ENCODE measurements at places on chromosomes 2 and 18. TPM values are rescaled to one million over a fixed set of nuclear protein-coding genes. Genes with fewer than 3 reads are reported as not detected.
A peak's percentile ranks its signal among the peaks of the same experiment; 100 is the strongest.

The GPR45 gene
- not detected for total RNA-seq

The POTEI gene
- not detected for total RNA-seq

The CROCC2 gene
- 0.12 TPM for total RNA-seq

The PRADC1 gene
- total RNA-seq, result 52.7 TPM

The PCARE gene
- not detected for total RNA-seq

The ASB18 gene
- total RNA-seq, result not detected

The IL37 gene
- 0.36 TPM for total RNA-seq

The CCDC85A gene
- total RNA-seq, result not detected

- DNase-seq, result no peak
Observed at GRCh38 chr2:77104554-77104953, 417.6 kb downstream of the LRRTM4 start.

GRCh38 chr2:232457121-232458011 is 1.4 kb downstream of the ALPI start:
- DNase-seq, result no peak

GRCh38 chr2:64525317-64525613 is 1.1 kb downstream of the AFTPH start:
- peak; percentile 21 for DNase-seq

DNA sequence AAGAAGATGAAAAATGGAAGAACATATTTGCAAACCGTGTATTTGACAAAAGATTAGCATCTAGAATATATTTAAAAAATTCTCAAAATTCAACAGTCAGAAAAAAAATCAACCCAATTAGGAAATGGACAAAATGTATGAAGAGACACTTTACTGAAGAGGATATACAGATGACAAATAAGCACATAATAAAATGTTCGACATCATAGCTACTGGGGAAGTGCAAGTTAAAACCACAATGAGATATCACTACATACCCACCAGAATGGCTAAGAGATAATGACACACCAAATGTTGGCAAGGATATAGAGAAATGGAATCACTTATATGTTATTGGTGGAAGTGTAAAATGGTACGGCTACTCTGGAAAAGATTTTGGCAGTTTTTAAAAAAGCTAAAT is 11.7 kb upstream of the NUP35 start:
- DNase-seq, result no peak

DNA sequence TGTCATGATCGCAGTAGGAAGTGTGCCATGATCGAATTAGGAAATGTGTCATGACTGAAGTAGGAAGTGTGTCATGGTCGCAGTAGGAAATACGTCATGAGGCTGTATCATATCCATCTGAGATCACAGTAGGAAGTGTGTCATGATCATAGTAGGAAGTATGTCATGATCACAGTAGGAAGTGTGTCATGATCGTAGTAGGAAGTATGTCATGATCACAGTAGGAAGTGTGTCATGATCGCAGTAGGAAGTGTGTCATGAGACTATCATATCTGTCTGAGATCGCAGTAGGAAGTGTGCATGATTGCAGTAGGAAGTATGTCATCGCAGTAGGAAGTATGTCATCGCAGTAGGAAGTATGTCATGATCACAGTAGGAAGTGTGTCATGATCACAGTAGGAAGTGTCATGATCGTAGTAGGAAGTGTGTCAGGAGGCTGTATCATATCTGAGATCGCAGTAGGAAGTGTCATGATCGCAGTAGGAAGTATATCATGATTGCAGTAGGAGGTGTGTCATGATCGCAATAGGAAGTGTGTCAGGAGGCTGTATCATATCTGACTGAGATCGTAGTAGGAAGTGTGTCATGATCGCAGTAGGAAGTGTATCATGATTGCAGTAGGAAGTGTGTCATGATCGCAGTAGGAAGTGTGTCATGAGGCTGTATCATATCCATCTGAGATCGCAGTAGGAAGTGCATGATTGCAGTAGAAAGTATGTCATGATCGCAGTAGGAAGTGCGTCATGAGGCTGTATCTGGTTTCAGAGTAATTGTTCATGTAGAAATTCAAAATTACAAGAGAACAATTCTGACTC is 56.4 kb upstream of the NFATC1 start:
- DNase-seq, result no peak

DNA sequence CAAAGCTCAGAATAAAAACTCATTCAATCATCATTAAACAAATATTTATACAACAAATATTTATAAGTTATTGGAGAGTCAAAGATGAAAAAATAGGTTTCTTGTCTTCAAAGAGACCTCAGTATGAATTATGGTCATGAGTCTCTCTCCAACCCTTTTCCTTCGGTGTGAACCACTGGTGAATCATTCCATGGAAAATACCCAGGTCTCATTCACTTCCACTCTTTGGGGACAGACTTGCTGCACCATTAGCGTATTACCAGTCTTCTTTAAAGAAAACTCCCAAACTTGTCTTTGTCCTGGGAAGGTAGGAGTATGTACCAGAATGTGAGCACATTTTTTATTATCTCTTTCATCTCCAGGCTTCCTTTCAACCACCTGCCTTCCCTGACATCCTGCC is 257.4 kb upstream of the RBMS1 start:
- DNase-seq, result peak; percentile 81

DNA sequence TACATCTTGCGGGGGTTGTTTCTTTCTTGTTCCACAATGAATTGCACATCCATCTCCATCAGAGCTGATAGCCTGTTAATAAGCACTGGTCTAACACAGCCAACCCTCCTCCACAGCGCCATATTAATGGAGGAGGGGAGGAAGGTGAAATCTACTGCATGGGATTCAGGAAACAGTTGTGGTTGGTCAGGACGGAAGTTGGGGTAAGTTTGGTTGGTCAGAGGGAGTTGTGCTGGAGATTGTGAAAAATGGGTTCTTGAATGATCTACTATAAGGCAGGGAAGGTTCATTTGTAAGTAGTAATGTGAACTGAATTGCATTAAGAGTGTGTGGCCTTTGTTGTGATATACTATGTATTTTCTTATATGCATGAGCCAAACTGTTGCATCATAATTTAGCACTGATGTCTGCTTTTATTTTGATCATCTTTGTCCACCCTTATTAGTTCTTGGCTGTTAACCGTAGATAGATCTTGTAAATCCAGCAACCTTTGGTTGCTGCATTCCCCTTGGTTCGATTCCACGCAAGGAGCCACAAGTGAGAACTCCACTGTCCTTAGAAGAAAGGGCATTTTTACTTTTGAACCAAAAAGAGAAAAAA is 150.6 kb upstream of the MAPRE2 start:
- no peak for DNase-seq

GRCh38 chr2:6800553-6800952 is 65.2 kb downstream of the CMPK2 start:
- DNase-seq, result peak; percentile 82

DNA sequence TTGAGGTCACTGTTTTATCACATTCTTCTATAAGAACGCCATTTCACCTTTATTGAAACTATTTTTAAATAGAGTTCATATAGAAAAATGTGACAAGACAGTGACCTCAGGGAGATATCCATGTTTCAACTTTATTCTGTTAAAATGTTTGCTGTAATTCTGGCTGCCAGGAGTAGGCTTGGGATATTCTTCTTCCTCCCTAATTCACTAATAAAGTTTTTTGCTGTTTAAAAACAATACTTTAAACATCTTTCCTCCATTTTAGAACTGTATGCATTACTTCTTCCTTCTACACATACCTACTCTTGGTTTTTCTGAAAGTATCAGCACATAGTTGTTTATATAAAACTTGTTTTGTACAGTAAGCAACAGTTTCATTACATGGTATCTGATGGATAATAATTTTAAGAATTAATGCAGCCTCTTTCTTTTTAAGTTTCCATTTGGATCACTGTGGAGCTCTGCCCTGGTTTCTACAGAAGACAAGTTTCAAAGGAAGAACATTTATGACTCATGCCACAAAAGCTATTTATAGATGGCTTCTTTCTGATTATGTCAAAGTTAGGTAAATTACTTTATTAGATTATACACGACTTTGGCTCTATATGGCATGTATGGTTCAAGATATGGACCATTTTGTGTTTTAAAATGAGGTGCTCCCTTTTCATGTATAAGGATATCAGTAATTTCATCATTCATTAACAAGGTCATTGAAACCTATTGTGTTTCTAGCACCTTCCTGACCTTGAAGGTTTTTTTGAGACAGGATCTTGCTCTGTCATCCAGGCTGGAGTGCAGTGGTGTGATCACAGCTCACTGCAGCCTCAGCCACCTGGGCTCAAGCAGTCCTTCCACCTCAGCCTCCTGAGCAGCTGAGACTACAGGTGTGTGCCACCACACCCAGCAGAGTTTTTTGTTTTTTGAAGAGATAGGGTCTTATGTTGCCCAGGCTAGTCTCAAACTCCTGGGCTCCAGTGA is 7.2 kb downstream of the CPSF3 start:
- peak; percentile 34 for DNase-seq

DNA sequence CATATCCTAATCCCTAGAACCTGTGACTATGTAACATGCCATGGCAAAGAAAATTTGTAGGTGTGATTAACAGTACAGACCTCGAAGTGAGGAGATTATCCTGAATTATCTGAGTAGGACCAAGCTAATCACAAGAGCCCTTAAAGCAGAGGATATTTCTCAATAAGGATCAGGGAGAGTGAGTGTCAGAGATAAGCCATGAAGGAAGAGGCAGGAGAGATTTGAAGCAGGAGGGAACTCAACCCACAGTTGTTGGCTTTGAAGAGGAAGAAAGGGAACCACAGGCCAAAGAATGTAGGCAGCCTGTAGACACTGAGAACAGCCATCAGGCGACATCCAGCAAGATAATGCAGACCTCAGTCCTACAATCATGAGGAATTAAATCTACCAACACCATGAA is 229.3 kb downstream of the NBAS start:
- no peak for DNase-seq

- DNase-seq, result peak; percentile 24
Observed at GRCh38 chr2:229996320-229996719, 72.4 kb downstream of the SLC16A14 start.

DNA sequence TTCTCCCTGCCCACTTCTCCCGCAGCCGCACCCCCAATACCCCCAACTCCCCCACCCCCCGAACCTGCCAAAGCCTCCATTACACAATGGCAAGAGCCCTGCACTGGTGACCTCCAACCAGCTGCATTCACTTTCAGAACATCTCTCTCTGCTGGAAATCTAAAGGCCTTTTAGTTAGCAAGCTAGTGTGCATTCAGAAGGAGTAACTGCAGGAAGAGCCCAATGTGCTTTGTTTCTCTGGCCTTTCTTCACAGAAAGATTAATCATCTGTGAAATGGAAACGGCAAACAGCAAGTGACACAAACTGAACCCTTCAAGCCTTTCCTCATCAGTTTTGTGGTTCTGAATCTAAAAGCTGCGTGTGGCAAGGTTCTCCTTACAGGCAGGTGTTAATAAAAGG is 124.2 kb downstream of the OLA1 start:
- DNase-seq, result no peak

- DNase-seq, result no peak
Observed at GRCh38 chr2:240129731-240130392, 6.2 kb downstream of the COPS9 start.

DNA sequence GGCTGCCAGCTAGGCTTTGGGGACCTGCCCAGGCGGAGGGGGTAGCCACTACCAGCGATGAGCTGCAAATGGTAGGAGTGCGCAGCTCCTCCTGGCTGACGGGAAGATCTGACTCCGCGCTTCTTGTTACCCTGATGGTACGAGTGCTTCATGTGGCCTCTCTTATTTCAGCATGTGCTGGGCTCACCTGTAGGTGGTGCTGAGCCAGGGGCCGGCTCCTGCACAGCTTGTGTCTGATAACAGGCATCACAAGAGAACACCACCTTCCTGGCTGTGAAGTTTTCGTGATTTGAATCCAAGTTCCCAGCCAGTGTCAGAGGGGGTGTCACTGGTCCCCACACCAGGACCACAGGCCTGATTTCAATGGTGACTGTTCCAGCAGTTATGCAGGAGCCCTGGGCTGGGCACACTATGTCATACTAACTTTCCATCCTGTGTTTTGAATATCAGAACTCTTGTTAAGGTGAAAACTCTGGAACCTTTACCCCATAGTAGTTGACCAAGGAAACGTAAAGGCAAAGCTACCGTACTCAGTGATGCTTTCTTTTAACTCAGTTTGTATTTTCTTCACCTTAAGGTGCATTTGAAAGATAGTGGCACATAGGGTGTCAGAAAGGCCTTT is 28.0 kb downstream of the APCDD1 start:
- no peak for DNase-seq

- DNase-seq, result peak; percentile 39
Observed at GRCh38 chr2:232142049-232142448, 180.5 kb downstream of the DIS3L2 start.

DNA sequence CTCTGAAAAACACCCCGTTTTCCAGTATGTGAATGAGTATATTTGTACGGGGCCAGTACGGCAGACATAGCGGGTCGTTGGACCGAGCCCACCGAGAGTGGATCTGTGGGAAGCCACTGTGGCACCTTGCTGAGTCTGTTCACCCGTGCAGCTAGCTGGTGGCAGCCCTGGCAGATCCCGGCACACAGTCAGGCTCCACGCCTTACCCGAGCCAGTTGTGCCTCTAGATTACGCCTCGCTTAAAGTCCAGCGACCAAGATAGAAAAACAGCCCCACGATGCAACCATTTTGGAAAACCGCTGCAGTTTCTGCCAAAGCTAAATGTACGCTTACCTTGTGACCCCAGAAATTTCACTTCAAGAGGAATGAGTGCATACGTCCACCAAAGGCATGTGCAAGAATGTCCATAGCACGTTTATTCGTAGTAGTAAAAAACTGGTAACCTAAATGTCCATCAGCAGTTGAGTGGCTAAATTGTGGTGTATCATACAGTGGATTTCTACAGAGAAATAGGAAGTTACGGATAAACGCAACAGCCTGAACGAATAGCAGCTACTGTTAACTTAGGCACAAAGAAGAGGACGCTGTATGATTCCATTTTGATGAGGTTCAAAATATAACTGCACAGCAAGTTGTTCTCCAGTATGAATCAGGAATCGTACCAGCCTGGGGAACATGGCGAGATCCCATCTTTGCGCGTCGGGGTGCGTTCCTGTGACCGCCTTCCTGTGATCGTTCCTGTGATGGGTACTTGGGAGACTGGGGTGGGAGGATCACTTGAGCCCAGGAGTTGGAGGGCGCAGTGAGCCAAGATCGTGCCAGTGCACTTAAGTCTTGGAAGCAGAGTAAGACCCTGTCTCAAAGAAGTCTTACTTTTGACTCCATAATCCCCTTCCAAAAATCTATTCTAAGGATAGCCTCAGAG is 688 bp upstream of the WDR33 start:
- peak; percentile 24 for DNase-seq

- DNase-seq, result peak; percentile 75
Observed at GRCh38 chr2:230697676-230698075, 15.0 kb upstream of the CAB39 start.

DNA sequence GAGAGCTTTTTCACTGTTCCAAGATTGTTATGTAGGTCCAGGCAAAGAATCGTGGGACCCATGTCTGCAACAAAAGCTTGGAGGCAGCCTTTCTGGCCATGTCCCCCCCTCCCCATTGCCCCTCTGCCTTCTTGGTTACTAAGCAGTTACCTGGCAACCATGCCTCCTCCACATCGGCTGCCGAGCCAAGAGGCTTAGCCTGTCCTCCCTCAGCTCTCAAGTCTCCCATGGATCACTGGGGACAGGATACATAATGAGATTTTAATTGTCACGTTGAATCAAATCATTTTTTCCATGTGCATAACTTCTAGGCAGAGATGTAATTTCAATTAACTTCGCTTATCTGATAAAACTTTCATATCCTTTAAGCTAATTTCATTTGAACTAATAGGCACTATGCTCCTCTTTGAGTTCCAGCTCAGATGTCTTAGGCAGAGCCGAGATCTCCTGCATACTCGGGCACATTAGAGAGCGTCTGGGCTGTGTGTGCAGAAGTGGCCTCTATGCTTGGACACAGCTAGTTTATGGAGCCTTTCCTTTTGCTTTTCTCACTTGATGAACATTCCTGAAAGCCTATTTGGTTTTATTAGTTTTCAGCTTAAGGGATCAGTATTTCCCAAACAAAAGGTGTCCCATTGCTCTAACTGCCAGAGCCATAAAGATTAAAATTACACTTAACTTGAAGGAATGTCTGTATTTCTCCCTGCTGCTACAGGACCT is 80.7 kb downstream of the LYPD1 start:
- no peak for DNase-seq

All from RPMI7951 (cell line).